ENCODE measurements at places on chromosomes 16 and 17.

DNA sequence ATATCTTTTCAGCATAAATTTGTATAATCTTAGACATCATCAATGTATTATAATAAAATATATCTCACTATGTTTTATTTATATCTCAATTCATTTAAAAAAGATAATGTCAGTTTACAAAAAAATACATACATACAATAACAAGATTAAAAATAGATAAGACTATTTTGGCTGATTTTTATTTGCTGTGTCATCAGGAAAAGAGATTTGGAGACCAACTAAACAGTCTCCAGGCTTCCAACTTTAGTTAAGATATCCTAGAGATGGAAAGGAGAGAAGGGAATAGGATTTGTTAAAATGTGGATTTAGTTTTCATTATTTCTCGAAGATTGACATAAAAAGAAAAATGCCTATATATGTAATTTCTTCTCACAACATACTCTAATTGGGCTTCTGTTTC is 433.8 kb upstream of the TOM1L1 start:
- no peak for DNase-seq

- DNase-seq = no peak
Measured at GRCh38 chr16:29897333-29897732, 2.0 kb downstream of the SEZ6L2 start.

- no peak for DNase-seq
Measured at GRCh38 chr17:67281053-67281452, 36.1 kb upstream of the HELZ start.

- no peak for DNase-seq
Measured at GRCh38 chr17:30996486-30996885, 25.6 kb downstream of the RNF135 start.

GRCh38 chr17:81551458-81552243 is 502 bp downstream of the FAAP100 start:
- DNase-seq = peak; percentile 45

DNA sequence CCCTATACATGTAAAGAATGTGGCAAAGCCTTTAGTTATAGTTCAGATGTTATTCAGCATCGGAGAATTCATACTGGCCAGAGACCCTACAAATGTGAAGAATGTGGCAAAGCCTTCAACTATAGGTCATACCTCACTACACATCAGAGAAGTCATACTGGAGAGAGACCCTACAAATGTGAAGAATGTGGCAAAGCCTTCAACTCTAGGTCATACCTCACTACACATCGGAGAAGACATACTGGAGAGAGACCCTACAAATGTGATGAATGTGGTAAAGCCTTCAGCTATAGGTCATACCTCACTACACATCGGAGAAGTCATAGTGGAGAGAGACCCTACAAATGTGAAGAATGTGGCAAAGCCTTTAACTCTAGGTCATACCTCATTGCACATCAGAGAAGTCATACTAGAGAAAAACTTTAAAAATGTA is 42.5 kb downstream of the ZNF267 start:
- DNase-seq = no peak

DNA sequence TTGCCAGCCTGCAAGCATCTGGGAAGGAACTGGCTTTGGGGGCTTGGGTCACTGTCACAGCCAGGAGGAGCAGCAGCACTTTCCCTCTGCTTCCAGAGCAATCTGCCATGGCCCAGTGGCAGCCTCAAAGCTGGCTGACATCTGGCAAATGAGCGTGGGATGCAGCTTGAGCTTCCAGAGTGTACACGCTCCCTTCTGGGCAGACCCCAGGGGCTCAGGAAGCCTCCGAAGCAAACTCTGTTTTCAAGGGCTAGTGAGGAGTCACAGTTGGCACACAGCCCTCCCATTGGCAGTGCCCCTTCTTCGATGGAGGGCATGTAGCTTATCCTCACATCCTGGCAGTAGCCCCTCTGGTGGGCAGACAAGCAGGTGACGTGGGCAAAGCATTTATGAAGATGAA is 249.6 kb downstream of the ENGASE start:
- no peak for DNase-seq

- DNase-seq = no peak
Measured at GRCh38 chr16:30002614-30003346, 6.7 kb downstream of the INO80E start.

DNA sequence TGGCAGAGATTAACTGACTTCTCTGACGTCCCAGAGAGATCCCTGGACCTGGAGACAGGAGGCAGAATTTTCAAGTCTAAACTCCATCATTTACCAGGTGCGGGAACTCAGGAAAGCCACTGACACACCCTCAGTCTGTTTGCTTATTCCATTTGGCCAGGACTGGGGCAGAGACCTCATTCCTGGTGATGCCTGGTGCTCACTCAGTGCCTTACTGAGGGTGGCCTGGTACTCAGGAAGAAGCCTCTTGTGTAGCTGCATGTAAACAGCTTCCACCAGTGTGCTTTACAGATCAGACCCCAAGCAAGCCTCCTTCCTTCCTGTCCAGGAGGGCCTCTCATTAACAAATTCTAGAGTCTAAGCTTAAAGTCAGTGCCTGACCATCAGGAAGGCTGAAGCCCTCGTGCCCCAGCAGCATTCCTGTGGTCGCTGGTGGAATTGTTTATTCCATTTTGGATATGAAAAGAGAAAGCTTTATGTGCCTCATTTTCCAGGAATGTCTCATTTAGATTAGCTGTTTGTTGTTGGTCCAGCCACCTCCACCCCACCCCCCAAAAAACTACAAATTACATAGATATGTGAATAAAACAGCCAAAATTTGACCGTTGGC is 236.1 kb upstream of the CDH5 start:
- DNase-seq = no peak

- DNase-seq = no peak
Measured at GRCh38 chr16:82585675-82586074, 41.1 kb upstream of the CDH13 start.

GRCh38 chr17:13418891-13419290 is 182.8 kb downstream of the HS3ST3A1 start:
- no peak for DNase-seq

- no peak for DNase-seq
Measured at GRCh38 chr16:49959552-49960277, 65.3 kb upstream of the CNEP1R1 start.

- no peak for DNase-seq
Measured at GRCh38 chr17:33968350-33969044, 286.6 kb upstream of the CCL2 start.

- no peak for DNase-seq
Measured at GRCh38 chr16:75078886-75079285, 37.7 kb downstream of the LDHD start.

- no peak for DNase-seq
Measured at GRCh38 chr16:85296859-85297660, 184.8 kb upstream of the CIBAR2 start.

DNA sequence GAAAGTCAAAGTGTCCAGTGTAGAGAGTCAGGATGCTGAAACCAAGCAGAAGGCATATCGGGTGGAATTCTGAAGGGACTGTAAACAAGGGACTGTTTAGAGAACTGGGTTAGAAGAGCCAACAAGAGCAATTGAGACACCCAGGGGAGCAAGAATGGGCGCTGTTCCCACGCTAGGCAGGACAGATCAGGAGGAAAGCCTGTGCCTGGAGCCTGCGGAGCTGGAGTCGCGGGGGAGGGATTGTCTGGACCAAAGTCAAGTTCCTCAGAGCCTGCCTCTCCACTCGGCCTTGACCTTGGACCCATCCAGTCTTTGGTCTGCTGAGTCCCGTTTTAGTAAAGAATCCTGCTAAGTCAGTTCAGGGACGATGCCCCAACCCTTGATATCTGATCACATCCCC is 14.7 kb upstream of the KLHL36 start:
- peak; percentile 73 for DNase-seq
